ENCODE measurements at places on chromosomes 2 and 18. TPM values are rescaled to one million over a fixed set of nuclear protein-coding genes. Genes with fewer than 3 reads are reported as not detected.

Gene SERTAD2
- 24.6 TPM for total RNA-seq

Gene UGT1A7
- not detected for total RNA-seq

- DNase-seq = peak; percentile 72
These were observed 47.3 kb upstream of the ATP6V1B1 start for GRCh38 chr2:70888366-70888922.

GRCh38 chr18:66344227-66344626 lies 259.7 kb downstream of the CDH19 start:
- no peak for DNase-seq

Gene ATRAID
- 187 TPM for total RNA-seq

Gene SMCHD1
- 53.6 TPM for total RNA-seq

DNA sequence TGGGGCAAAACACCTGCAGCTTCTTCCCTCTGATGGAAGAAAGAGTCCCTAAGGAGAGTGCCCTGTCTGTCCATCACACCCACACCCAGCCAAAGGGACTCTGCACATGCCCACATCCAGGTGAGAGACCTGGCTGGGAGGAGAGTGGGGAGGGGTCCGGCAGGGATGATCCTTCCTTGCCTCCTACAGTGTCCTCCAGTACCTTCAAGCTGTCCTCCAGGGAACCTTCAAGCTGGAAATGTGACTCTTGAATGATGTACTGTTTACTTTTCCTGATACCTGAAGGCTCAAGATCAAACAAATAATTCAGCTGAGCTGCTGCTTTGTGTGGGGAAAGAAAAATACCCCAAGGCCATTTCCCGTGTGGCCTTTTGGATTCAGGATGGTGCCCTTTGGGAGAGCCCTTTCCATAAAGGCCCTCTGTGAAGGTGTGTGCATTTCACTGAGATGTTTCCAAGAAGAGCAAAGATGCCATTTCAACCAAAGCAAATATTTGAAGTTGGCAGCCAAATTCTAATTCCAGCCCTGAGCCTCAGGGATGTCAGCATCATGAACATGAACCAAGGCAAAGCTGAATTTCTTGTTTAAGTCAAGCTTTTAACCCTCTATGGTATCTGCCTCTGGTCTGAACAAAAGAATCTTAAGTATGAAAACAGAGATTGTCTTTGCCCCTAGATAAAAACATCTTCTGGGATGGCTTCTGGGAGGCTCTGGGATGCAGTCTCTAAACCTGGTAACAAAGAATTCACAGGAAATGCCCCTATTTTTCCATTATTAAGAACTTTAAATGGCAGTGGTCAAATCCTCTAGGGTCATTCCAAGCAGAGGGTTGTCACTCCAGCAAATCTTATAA lies 11.1 kb downstream of the EVA1A start:
- no peak for DNase-seq

Gene ACVR1C
- total RNA-seq = 0.36 TPM

Gene NMUR1
- total RNA-seq = under 0.01 TPM

DNA sequence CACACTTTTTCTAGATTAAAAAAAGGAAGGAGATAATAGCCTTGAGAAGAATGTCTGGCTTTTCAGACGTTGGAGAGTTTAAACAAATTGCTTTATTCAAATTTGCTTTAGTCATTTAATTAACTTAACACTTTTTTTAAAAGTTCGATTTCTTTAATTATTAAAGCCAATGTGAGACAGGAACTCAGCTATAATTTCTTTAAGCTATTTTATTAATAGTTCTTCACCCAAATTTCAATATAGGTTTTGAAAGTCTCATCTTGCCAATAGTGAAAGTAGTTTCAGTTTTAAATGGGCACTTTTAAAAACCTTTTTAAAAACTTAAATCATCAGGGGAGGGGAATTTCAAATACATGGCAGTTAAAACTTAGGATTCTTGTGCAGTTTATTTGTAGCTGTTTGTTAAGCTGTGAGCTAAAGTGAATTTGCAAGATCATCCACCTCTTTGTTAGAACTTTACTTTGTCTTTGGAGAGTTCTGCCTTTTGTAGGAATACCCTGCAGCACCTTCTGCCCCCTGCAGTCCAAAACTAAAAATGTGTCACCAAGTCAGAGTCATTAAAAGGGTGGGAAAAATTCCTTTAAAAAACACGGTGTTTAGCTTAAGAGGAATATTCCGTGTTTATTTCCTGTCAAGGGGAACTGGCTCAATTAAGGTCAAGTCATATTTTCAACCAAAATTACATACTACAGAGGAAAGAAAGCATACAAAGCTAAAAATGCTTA lies 4.6 kb downstream of the TGIF1 start:
- no peak for DNase-seq

GRCh38 chr2:215748446-215748845 lies 264.9 kb downstream of the MREG start:
- no peak for DNase-seq

GRCh38 chr2:200446612-200447011 lies 63.3 kb downstream of the KCTD18 start:
- no peak for DNase-seq

DNA sequence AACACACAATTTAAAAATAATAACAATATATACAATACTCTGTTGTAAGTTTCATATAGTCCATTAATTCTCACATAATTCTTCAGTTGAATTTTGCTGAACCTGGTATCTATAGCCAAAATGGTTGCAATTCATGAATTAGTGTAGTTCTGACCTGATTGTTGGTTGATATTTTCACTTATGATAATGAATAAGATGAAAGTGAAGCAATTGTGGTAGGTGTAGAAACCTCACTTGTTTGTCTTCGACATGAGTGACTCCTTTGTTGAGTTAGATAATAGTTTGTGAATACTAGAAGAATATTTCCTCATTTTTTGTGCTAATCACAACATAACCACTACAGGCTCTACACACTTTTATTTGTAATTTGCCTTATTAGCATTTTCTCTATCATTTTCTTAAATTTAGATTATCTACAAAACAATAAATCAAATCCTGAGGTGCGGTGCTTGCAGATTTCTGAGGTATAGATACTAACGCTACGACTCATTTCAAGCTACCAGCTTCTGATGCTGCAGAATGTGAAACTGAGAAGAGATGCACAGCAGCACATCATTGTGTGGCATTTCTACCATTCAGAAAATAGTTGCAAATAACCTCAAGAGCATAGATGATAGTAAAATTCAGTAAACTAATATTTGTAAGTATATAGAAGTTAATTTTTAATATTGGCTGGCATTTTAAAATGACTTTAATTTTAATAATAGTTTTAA lies 117.9 kb downstream of the KCNH7 start:
- no peak for DNase-seq

- DNase-seq = no peak
These were observed 132.9 kb upstream of the HDAC4 start for GRCh38 chr2:239533569-239534316.

Gene GCG
- not detected for total RNA-seq

- DNase-seq = no peak
These were observed 76.4 kb upstream of the ITGA6 start for GRCh38 chr2:172350839-172351479.

Gene RGPD3
- total RNA-seq = 0.59 TPM
